ENCODE measurements at places on chromosomes 6 and 20. TPM values are rescaled to one million over a fixed set of nuclear protein-coding genes. Genes with fewer than 3 reads are reported as not detected.
A peak's percentile ranks its signal among the peaks of the same experiment; 100 is the strongest.

DNA sequence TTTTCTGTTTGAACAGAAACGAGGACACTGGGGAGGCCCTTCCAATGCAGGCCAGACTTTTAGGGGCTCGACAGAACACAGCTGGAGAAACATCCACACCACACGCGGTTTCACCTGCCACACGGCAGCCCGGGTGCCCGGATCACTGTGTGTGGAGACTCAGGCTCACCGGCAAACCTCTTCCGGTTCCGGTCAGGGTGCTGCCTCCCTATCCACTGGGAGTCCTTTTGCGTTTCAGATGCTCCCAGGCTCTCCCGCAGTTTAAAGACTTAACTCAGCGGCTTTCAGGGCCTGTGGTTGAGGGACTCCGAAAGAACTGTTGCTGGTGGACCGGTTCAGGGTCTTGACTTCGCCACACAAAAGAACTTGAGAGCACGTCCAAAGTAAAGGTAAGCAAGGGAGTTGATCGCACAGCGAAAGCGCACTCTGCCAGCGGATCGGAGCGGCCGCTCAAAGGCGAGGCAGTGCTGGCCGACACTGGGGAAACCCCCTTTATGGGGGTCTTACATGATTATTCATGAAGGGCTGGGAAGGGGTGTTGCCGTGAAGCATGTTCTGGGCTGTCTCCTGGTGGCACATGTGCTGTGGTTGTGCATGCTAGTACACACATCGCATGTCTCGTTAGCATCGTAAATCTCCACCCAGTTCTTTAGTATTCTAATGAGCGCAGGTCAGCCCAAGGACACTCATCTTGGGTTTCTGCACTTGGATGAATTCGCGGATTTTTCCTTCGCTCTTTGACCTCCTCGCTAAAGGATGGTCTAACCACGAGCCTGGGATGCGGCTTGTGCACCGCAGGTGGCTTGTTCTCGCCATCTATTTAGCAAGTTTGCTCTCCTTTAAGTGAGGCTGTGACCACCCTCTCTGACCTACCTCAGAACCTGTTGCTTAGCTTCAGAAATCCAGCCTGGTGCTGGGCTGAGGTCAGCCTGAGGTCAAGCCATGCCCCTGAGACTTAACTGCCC, 180.3 kb downstream of the CDH26 start:
- no peak overlapping the region for H3K27ac ChIP-seq
- no peak for DNase-seq
- H3K27me3 ChIP-seq = no peaks in the 10 kb centered on the region
- no peaks in the 10 kb centered on the region for H3K4me1 ChIP-seq

DNA sequence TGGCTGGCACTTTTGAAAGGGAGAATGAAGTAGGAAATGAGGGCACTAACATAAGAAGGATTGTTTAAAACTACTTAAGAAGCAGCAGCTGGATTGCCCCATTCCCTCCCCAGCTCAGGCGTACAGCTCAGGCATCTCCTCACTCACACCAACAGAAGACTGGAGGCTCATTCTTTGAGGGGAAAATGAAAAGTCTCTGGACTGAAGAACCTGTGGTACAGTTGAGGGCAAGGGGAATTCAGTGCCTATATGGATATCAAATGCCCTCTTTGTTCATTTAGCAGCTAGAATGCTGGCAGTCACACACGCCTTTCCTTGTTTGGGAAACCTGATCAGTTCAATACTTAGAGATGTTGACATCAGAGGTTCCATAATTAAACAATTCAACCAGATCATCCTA, 502.1 kb upstream of the SOX4 start:
- no peak overlapping the region for H3K4me3 ChIP-seq
- no peak overlapping the region for H3K27ac ChIP-seq
- DNase-seq = no peak
- peaks cover 18% of the 10 kb centered on the region for H3K4me1 ChIP-seq

GRCh38 chr6:129110690-129111343, 227.9 kb downstream of the LAMA2 start:
- H3K27me3 ChIP-seq = no peaks in the 10 kb centered on the region
- no peak for DNase-seq
- no peaks in the 10 kb centered on the region for H3K36me3 ChIP-seq
- H3K4me1 ChIP-seq = peaks cover 4% of the 10 kb centered on the region

DNA sequence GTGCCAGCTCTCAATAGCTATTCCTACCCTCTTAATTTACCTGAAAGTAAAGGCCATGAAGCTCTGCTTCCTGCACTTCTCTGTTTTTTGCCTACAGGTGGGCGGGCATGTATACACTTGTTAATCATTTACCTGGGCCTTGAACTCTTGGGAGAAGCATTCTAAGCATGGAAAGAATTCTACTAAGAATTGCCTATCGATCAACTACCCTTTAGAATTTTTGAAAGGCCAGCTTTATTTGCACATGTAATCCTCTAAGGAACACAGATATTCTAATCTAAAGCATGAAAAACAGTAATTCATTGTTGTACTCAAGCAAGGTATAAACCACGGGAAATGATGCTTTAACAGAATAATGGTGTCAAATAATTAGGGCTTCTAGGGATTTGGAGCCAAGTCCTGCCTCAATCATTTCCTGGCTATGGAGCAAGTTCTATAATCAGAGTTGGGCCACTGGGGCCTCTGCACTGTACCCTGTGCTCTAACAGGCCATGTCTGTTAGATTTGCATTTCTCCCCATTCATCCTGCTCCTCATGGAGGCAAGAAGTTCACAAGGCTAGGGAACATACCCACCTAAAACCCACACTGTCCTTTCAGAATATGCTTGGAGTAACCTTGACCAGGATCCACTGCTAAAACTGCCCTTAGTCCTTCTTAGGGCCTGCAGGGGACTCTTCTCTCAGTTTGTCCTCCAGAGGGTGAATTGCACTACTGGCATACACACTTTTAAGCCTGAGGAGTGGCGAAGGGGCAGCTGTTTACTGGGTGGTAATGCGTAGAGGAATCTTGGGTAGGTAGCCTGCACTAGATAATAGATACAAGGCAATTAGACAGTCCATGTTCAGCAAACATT, 276.4 kb upstream of the JAG1 start:
- DNase-seq = no peak
- no peaks in the 10 kb centered on the region for H3K36me3 ChIP-seq
- H3K4me1 ChIP-seq = no peaks in the 10 kb centered on the region
- H3K4me3 ChIP-seq = no peak overlapping the region
- H3K27ac ChIP-seq = no peak overlapping the region

GRCh38 chr6:45880676-45881075, 135.0 kb downstream of the CLIC5 start:
- H3K4me3 ChIP-seq = no peak overlapping the region
- H3K27ac ChIP-seq = no peak overlapping the region
- H3K36me3 ChIP-seq = no peaks in the 10 kb centered on the region
- DNase-seq = no peak

- H3K27ac ChIP-seq = no peak overlapping the region
- peaks cover 6% of the 10 kb centered on the region for H3K27me3 ChIP-seq
- no peaks in the 10 kb centered on the region for H3K36me3 ChIP-seq
- no peak overlapping the region for H3K4me3 ChIP-seq
- no peak for DNase-seq
- H3K4me1 ChIP-seq = no peaks in the 10 kb centered on the region
These were observed 101.9 kb upstream of the MOCS1 start for GRCh38 chr6:40036186-40036585.

DNA sequence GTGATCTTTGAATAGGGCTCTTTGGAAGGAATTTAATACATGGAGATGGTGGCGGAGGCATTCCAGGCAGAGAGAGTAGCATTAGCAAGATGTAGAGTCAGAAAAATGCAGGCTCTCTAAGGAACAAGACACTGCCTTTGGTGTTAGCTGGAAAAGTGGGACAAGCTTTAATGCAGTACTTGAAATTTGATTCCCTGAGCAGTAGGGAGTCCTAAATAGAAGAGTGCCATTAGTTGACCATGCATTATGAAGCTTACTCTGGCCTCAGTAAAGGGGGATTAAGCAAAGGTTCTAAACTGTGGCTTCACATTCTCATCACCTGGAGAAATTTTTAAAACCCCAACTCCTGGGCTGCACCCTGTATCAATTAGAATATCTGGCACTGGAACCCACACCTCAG, 494.8 kb upstream of the SOX4 start:
- H3K36me3 ChIP-seq = peaks cover 4% of the 10 kb centered on the region
- no peaks in the 10 kb centered on the region for H3K27me3 ChIP-seq
- H3K4me1 ChIP-seq = peaks cover 47% of the 10 kb centered on the region
- DNase-seq = no peak

- peaks cover 8% of the 10 kb centered on the region for H3K36me3 ChIP-seq
- DNase-seq = no peak
These were observed 46.6 kb downstream of the ZMYND8 start for GRCh38 chr20:47309806-47310426.

- no peaks in the 10 kb centered on the region for H3K27me3 ChIP-seq
- H3K27ac ChIP-seq = peak overlapping the region; percentile 95
- H3K4me3 ChIP-seq = no peak overlapping the region
- H3K36me3 ChIP-seq = no peaks in the 10 kb centered on the region
These were observed 125.0 kb downstream of the NFATC2 start for GRCh38 chr20:51417250-51418136.

DNA sequence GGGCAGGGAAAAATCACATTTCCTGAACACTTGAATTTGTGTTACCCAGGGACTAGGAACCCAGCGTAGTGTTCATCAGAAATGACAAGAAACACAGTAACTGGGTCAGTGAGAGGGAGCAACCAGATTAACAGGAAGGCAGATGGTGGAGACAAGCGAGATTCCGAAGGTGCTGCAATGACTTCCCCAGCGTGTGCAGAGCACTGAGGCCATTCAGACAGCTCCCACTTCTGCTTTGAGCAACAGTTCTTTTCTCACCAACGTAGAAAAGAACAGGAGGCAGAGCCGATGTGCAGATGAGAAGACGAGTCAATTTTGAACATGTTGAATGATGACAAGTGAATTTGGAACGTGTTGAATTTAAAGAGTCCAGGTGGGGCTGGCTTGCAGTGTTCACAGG, 63.1 kb upstream of the IFNGR1 start:
- H3K36me3 ChIP-seq = no peaks in the 10 kb centered on the region
- H3K27ac ChIP-seq = no peak overlapping the region
- H3K27me3 ChIP-seq = peaks cover 65% of the 10 kb centered on the region
- peaks cover 6% of the 10 kb centered on the region for H3K4me1 ChIP-seq
- H3K4me3 ChIP-seq = no peak overlapping the region

GRCh38 chr6:6885521-6886170, 222.1 kb upstream of the RREB1 start:
- DNase-seq = no peak
- no peak overlapping the region for H3K27ac ChIP-seq
- no peaks in the 10 kb centered on the region for H3K27me3 ChIP-seq
- H3K36me3 ChIP-seq = no peaks in the 10 kb centered on the region
- H3K4me3 ChIP-seq = no peak overlapping the region

DNA sequence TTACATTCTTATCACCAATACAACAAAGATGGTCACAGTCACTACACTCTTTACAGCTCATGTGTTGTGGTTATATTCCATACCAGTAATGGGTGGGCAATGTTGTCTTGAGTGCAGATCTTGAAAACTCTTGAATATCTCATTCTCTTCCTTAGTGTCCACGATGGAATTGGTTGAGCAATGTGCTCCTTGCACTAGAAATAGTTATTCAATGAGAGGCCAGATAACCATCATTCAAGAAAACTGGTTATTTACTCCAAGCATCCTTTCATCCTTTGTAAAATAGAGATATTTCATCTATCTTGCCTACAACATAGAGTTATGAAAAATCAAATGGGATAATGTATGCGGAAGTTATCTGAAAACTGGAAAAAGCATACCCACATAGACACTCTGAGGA, 215.9 kb downstream of the ARHGAP18 start:
- DNase-seq = no peak
- peaks cover 12% of the 10 kb centered on the region for H3K4me1 ChIP-seq
- H3K36me3 ChIP-seq = no peaks in the 10 kb centered on the region
- no peak overlapping the region for H3K27ac ChIP-seq

DNA sequence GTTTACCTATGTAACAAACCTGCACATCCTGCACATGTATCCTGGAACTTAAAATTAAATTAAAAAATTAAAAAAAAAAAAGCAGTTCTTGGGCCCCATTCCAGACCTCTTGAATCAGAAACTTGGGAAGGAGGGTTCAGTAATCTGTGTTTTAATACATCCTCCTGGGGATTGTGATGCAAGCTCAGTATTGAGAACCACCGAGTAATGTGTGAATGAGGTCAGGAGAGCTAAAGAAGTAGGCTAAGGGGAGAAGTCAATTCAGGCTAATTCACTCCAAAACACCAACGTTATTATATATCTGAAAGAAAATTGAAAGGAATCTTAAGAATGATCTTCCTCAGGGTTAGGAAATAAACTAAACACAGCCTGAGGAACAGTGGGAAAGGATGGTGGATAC, 120.4 kb downstream of the RNF144B start:
- H3K4me3 ChIP-seq = no peak overlapping the region
- H3K27ac ChIP-seq = no peak overlapping the region
- H3K27me3 ChIP-seq = no peaks in the 10 kb centered on the region

GRCh38 chr6:25042536-25042935, 106.8 kb upstream of the RIPOR2 start:
- no peak overlapping the region for H3K4me3 ChIP-seq
- H3K27me3 ChIP-seq = no peaks in the 10 kb centered on the region
- no peak overlapping the region for H3K27ac ChIP-seq
- no peaks in the 10 kb centered on the region for H3K36me3 ChIP-seq
- DNase-seq = no peak
- H3K4me1 ChIP-seq = peaks cover 20% of the 10 kb centered on the region

- no peaks in the 10 kb centered on the region for H3K4me1 ChIP-seq
- H3K36me3 ChIP-seq = no peaks in the 10 kb centered on the region
- DNase-seq = no peak
- H3K4me3 ChIP-seq = no peak overlapping the region
- H3K27ac ChIP-seq = no peak overlapping the region
- no peaks in the 10 kb centered on the region for H3K27me3 ChIP-seq
These were observed 118.3 kb upstream of the FAM184A start for GRCh38 chr6:119196715-119197114.

DNA sequence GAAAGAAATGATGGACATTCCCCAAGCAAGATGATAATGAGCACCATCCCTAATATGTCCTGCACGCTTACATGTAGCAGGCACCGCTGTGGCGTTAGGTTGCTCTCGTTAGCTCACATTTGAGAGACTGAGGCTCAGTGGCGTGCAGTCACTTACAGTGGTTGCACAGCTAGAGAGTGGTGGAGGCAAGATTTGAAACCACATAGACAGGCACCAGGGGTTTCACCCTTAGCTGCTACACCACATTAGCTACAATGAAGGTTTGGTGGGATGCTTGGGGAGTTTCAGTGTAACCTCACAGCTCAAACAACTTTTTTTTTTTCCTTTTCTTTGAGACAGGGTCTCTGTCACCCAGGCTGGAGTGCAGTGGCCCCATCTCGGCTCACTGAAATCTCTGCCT, 3.7 kb downstream of the COX4I2 start:
- H3K4me3 ChIP-seq = no peak overlapping the region
- peaks cover 3% of the 10 kb centered on the region for H3K27me3 ChIP-seq
- DNase-seq = no peak
- H3K27ac ChIP-seq = no peak overlapping the region
- H3K4me1 ChIP-seq = no peaks in the 10 kb centered on the region
- no peaks in the 10 kb centered on the region for H3K36me3 ChIP-seq

- DNase-seq = no peak
- H3K4me3 ChIP-seq = no peak overlapping the region
- H3K36me3 ChIP-seq = no peaks in the 10 kb centered on the region
- no peak overlapping the region for H3K27ac ChIP-seq
These were observed 21.5 kb upstream of the RALGAPA2 start for GRCh38 chr20:20733943-20734342.

Gene OPN5
- not detected for total RNA-seq

Gene SIM1
- 0.55 TPM for total RNA-seq

Gene DEFB132
- total RNA-seq = not detected

Gene SEMG1
- total RNA-seq = not detected

Gene BNIP5
- total RNA-seq = not detected

Gene CRISP3
- total RNA-seq = not detected
